Inflammatory macrophage treated with lipopolysaccharide for 1 hour (primary cell): ENCODE measurements at places on chromosomes 2 and 18.

GRCh38 chr2:132733094-132733493 is 63.1 kb upstream of the LYPD1 start:
- no peak for DNase-seq

GRCh38 chr2:240591226-240591625 is 4.7 kb downstream of the CAPN10 start:
- no peak for DNase-seq

DNA sequence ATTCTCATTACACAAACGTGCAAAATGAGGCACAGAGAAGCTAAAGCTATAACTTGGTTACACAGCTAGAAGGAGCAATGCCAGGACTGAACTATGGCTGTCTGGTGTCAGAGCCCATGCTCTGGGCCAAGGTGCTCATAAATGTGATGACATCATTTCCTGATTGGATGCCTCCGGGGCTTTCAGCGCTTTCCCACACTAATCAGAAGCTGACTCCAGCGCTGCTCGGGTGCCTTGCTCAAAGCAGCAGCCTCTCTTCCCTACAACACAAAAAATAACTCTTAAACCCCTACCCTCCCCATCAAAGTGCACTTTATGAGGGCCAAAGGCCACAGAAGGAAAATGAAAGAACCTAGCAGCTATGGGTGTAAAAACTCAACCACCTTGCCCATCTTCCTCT is 90.7 kb downstream of the STK39 start:
- no peak for DNase-seq

DNA sequence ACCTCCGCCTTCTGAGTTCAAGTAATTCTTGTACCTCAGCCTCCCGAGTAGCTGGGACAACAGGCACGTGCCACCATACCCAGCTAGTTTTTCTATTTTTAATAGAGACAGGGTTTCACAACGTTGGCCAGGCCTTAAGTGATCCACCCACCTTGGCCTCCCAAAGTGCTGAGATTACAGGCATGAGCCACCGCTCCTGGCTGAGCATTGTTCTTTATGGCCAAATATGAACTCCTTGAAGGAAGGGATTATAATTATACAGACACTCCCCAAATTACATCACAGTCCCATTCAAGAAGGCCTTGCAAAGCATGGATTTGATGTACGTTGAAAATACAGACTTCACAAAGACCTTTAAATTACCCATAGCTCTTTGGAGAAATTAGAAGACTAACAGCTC is 381.7 kb downstream of the TXNL1 start:
- no peak for DNase-seq

DNA sequence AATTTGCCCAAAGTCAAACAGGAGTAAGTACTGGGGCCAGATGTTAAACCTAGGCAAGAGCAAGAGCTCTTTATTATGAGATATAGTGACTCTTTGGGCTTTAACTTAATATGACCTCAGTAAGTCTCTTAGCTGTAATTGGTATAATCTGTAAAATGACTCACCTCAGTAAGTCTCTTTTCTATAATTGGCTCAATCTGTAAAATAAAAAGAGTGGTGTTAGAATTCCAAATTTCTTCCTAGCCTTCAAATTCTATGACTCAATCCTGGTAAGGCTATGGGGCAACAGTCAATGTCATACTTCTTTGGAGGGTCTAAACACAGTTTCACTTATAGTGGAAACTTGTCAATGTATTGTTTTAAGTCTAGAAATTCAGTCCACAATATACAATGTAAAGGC is 1608.9 kb upstream of the PIK3C3 start:
- DNase-seq: no peak
